ENCODE measurements at places on chromosomes 11 and 22.

- DNase-seq, result no peak
Observed at GRCh38 chr11:106276126-106276525, 198.7 kb downstream of the AASDHPPT start.

DNA sequence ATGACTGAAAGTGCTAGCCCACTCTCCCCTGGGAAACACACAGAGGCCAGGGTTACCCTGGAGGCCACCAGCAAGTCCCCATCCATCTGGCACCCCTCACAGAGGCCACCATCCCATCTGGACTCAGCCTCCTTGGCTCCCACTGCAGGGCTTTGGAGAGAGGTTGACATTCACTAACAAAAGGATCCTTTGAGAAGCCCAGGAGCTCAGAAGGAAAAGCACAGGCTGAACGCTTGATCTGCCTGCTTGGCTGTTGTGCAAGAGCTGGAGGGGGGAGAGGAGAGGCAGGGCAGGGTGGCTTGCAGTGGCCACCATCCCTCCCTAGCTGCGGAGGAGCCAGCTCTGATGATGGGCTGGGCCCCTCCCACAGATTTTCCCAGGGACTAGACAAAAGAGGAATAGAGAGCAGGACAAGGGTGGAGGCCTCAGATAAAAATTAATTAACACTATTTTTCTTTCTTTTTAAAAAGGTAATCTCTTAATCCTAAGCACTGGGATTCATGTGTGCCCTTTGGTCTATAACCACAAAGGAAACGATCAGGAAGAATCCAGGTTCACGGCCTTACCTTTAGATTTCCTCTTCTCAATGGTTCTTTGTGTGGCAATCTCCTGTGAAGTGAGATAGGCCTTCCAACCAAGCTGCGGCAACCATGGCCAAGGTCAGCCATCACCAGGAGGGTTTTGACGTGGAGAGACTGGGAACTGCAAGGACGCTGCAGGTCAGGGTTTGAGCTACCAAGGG lies 154.7 kb downstream of the BARX2 start:
- DNase-seq, result no peak

DNA sequence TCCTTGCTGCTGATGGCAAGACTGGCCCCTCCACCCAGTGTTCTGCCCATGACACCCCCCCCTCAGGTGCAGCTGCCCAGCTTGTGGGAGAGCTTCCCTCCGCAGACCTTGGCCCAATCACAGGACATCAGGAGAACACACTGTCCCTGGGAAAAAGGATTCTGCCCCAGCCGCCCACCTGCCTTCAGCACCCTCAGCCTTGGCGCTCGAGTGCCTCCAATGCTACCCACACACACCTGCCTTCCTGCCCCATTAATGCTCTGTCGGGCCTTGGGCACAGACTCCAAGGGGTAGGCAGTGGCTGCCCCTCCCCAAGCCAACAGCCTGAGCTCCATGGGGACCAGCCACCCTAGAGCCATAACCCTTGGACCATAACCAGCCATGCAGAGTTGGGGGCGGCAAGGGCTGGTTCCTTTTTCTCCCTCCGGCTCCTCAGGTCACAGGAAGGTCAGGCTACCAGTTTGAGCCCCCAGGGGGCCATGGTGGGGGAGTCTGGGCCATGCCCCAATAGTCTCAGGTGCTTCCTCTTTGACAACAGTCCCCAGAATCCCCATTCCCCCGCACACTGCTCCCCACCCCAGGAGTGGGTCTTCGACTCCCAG lies 1.3 kb upstream of the ZNF70 start:
- DNase-seq, result no peak

- no peak for DNase-seq
Observed at GRCh38 chr11:103668859-103669258, 367.6 kb upstream of the DDI1 start.

- no peak for DNase-seq
Observed at GRCh38 chr11:66933531-66933930, 24.7 kb downstream of the PC start.

DNA sequence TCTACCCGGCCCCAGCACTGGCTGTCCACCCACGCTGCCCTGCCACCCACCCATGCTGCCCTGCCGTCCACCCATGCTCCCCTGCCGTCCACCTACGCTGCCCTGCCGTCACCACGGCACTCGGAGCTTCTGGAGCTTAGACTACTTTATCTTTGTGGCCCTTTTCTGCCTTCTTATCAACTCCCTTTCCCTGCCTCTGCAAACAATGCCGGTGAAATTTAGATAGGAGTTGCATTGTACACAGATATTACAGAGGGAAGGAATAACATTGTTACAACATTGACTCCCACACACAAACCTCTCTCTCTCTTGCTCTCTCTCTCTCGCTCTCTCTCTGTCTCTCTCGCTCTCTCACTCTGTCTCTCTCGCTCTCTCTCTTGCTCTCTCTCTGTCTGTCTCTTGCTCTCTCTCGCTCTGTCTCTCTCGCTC lies 33.7 kb upstream of the BRSK2 start:
- no peak for DNase-seq

DNA sequence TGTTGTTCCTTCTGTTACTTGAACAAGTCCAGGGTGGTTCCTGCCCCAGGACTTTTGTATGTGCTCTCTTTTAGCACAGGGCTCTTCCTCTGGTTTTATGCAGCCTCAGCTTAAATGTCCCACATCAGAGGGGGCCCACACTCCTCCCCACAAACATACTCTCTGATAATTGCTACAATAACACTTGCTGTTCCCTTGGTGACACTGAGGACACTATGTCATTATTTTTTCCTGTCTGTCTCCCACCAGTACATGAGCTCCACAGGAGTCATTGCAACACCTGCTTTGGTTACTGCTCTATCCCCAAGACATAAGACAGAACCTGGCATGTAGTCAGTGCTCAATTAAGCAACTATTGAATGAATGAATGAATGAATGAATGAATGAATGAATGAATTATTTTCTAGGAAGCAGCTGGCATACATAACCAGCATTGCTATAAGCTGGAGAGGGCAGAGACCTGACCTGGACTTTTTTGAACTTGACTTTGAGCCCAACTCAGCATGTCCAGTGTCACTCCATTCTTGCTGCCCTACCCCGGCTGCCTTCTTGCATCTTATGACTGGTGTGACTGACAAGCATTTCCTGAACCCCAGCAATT lies 7.5 kb upstream of the WNT7B start:
- no peak for DNase-seq

GRCh38 chr11:124751391-124751740 lies 689 bp downstream of the VSIG2 start:
- DNase-seq, result no peak

DNA sequence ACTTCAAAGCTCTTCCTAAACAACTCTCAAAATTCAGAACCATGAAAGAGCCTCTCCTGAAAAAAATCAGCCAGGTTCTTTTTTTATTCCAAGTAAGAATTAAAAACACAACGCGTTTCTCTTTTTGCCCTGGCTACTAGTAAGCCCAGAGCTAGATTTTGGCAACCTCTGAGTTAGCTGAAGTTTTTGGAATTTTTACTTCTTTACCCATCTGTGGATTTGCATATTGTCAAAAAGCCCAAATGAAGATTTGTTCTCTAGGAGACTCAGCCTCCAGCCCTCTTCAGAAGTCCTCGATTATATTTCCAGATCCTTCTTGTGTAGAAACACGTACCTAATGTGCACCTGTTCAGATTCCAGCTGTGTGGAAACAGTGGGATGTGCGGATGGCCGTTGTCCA lies 517.9 kb downstream of the TBC1D22A start:
- DNase-seq, result no peak

DNA sequence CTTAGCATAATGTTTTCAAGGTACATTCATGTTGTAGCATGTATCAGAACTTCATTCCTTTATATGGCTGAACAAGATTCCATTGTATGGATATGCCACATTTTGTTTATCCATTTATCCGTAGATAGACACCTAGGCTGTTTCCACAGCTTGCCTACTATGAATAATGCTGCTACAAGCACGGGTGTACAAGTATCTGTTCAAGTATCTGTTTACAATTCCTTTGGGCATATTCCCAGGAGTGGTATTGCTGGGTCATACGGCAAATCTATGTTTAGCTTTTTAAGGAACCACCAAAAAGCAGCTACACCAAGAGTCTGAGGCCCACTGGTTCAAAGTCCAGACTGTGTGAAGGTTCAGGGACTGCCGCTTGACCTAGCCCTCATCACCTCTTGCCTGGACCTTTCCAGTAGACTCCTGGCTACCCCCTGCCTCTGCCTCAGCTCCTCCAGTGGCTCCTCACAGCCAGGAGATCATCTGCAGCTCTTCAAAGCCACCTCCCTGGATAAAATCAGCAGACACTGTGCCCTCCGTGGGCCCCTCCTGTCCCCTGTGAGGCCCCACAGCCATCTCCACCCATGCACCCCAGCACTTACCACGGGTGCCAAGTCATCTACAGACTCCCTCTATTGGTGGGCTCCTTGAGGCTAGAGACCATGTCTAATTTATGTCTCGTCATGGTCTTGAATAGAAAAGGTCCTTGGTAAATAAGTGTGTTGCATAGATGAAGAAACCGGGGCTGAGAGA lies 160.3 kb downstream of the MN1 start:
- DNase-seq, result no peak

- no peak for DNase-seq
Observed at GRCh38 chr22:20232781-20233180, 35.3 kb downstream of the RTN4R start.

GRCh38 chr22:39117585-39118191 lies 20.6 kb downstream of the APOBEC3H start:
- peak; percentile 65 for DNase-seq

DNA sequence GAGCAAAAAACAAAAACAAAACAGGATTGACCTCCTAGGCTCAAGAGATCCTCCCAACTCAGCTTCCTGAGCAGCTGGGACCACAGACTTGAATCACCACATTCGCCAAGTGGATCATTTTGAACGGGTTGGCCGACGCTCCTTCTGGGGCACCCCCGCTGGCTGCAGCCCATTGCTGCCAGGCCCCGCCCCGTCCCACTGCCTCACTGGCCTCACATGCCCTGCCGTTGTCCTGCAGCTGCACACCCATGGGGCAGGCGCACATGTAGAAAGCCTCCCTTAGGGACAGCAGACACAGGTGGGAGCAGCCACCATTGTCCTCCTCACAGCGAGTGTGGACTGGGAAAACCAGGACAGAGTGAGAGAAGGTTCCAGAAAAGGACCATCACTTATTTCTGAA lies 154.5 kb downstream of the CRYBB2 start:
- DNase-seq, result no peak

DNA sequence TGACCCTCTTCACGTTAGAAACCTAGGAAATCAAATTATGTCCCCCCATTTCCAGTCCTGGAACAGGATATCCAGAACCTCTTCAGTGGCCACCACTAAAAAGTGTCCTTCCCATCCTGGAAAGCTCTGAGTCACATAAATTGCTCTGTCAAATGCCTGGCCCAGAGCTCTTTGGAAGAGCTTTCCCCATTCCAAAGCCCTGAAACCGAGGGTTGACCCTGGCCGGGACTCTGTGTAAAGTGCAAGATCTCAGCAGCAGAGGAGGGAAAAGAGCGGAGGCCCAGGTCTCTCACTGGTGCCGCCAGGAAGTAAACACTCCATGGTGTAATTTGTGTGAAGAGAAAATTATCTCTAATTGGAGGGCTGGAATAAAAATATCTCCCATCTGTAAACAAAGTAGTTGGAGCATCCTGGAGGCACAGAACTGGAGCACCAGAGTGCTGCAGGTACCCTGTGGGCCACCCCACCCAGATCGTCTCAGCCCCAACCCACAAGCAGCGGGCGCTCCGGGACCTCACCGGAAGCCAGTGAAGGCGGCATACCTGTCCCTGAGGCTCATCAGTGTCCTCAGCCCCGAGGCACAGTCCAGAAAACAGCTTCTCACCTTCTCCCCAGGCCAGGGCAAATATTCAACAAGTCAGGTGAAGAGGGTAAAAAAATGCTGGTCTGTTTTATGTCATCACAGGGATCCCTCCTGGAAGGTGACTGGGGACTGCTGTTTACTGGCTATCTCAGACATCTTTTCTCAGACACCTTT lies 4.7 kb upstream of the JAM3 start:
- no peak for DNase-seq

DNA sequence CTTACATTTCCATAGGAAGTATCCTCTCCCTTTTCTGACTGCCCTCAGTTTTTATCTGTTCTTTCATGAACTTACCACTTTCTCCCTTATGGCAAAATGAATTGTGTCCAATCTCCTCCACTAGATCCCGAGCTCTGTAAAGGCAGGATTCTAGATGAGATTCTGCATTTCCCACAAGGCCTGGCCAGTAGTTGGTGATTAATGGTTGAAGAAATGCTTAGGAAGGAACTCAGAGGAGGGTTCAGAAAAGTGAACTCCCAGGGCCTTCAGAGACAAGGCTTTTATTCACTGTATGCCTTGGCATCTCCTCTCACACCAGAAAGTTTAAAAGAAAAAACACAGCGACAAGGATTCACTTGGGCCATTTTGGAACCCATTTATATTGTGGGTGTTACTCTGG lies 66.2 kb downstream of the CCDC81 start:
- DNase-seq, result no peak

DNA sequence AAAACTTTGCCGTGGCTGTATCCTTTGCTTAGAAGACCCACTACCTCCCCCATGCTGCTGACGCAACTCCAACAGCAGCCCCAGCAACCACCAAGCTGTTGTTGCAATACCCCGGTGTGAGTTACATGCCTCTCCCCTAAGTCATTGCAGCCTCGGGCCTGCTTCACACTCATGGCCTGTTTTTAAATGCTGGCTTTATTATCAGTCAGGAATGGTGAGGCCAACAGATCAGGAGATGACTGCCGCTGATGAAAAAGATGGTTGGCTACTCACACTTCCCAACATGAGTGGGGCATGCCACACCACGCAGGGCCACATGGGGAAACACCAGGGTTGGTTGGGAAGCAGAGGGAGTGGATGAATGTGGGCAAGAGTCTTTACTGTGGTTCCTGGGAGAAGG lies 171.5 kb upstream of the SYT13 start:
- DNase-seq, result no peak

GRCh38 chr11:70135625-70136059 lies 57.5 kb downstream of the ANO1 start:
- DNase-seq, result no peak

DNA sequence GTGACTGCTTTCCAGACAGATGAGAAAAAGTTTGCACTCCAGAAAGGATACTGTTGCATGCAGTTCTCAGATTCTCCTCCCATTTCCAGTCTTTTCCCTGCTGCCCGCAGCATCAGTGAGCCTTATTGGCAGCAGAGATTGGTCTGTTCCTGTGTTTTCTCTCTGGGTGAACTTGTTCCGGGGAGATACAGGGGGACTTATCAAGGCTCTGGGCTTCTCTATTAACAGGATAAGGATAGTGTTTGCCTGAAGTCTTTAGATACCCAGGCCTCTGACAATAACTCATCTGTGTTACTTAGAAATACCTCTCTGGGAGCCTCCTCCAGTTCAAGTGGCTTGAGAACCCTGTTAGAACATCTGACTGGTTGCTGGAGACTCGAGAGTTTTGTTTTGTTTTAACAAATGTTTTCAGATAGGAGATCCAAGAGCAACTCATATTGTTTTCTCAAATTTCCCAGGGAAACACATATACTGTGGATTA lies 154.7 kb downstream of the BLID start:
- no peak for DNase-seq

GRCh38 chr11:15903246-15903645 lies 453.1 kb downstream of the SOX6 start:
- no peak for DNase-seq

GRCh38 chr11:43582024-43582862 lies 98.3 kb upstream of the HSD17B12 start:
- no peak for DNase-seq
